ENCODE measurements at places on chromosomes 7 and 10. TPM values are rescaled to one million over a fixed set of nuclear protein-coding genes. Genes with fewer than 3 reads are reported as not detected.
A peak's percentile ranks its signal among the peaks of the same experiment; 100 is the strongest.

- ATAC-seq, result no peak
Observed at GRCh38 chr10:102460836-102461186, 9.5 kb upstream of the C10orf95 start.

DNA sequence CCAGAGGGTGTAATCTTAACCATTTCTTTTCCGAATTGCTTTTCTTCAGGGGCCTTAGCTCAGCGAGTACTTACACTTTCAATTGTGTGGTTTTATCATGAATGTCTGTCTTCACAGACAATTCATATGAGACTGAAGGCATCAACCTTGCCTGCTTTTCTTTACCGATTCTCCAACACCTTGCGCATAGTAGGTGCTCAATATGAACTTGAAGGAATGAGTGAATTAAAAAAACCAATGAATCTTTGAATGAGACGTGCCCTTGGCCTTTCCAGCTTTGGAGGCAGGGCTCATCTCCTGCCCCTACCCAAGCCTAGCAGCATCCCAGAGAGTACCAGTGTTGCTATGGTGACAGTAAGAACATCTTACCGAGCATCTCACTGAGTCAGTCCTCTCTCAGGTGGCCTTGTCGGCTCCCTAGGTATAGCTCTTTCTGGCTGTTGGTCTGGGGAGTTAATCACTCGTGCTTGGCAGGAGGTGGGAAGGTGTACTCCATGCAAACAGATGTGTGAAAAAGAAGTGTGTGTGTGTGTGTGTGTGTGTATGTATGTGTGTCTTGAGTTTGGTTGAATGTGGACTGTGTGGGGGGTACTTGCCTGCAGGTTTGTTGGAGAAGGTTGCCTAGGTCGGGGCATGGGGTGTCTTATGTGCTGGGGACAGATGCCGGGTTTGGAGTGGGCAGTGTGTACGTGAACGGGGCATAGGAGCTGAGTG lies 107.7 kb downstream of the C10orf105 start:
- peak; percentile 25 for ATAC-seq

DNA sequence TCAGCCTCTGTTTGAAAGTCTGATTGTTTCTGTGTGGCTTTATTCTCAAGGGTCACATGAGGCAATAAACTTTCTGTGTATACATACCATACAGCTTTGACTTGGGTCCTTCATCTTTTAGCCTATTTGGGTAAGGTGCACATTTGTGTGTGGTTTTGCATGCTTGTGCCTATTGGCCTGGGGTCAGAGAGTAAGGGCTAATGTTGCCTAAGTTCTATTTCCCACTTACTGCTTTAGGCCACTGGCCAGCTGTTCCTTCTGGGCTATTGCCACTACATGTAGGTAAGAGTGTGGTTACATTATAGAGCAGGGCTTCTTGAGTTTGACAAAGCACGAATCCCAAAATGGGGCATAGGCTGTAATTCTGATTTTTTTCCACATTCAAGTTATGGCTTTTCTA lies 21.8 kb downstream of the BBIP1 start:
- no peak for ATAC-seq

DNA sequence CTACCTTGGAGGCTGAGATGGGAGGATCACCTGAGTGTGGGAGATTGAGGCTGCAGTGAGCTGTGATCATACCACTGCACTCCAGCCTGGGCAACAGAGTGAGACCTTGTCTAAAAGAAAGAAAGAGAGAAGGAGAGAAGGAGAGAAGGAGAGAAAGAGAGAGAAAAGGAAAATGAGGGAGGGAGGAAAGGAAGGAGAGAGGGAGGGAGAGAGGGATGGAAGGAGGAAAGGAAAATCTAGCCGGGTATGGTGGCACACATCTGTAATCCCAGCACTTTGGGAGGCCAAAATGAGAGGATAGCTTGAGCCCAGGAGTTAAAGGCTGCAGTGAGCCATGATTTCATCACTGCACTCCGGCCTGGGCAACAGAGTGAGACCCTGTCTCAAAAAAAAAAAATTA lies 42.9 kb upstream of the GTF2IRD1 start:
- no peak for ATAC-seq

- ATAC-seq, result no peak
Observed at GRCh38 chr10:310371-310770, 175.1 kb downstream of the ZMYND11 start.

- ATAC-seq, result no peak
Observed at GRCh38 chr7:86248977-86249376, 394.7 kb upstream of the GRM3 start.

GRCh38 chr7:92798517-92799249 lies 37.7 kb downstream of the CDK6 start:
- no peak for ATAC-seq

GRCh38 chr10:105586451-105587098 lies 945.5 kb downstream of the SORCS3 start:
- ATAC-seq, result no peak

Gene BLOC1S2
- total RNA-seq, result 120 TPM

Gene TCAF2
- total RNA-seq, result 0.35 TPM

Gene FHIP2A
- 21.8 TPM for total RNA-seq

Gene GJD4
- total RNA-seq, result not detected

All from motor neuron (in vitro differentiated cells).